ENCODE measurements at places on chromosomes 4 and X.

- no peak for DNase-seq
Measured at GRCh38 chr4:3765271-3766035, 732 bp upstream of the ADRA2C start.

DNA sequence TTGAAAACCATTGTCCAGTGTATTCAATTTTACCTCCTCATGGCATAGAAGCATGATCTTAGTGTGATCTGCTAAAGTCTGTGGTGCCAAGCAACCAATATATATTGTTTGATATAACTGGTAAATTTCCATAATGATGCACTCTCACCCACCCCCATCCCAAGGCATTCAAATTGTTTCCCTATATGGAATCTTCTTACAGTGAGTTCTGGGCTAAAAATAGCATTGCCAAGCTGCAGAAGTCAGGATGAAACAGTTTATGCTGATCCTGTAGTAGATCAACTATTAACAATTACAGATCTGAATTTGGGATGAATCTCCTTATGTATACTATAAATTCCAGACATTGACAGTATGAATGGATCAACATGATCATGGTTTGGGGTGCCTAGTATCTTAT, 20.9 kb downstream of the FGF13 start:
- DNase-seq = no peak

DNA sequence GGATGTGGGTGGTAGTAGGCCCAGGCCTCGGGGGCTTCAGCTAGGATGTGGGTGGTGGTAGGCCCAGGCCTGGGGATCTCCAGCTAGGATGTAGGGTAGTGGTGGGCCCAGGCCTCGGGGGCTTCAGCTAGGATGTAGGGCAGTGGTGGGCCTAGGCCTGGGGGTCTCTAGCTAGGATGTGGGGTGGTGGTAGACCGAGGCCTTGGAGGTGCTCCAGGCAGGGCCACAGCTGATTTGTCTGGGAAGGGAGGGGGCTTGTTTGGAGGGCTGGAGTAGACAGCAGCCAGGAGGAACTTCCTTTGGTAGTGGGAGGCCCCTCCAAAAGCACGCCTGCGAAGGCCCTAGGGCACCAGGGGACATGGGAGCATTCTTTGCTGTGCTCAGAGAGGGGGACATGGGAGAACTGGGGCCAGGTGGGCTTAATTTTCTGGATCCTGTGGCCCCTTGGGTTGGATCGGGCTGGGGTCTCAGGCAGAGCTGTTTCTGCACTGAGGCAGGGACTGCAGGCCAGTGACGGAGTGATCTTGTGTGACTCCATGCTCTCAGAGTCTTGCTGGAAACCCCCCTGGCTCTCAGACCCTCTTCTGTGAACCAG, 3.3 kb upstream of the SPON2 start:
- no peak for DNase-seq

- no peak for DNase-seq
Measured at GRCh38 chr4:60682901-60683300, 517.2 kb upstream of the ADGRL3 start.

- DNase-seq = no peak
Measured at GRCh38 chr4:96205143-96205936, 365.4 kb downstream of the PDHA2 start.

- DNase-seq = no peak
Measured at GRCh38 chr4:66372706-66373105, 702.4 kb upstream of the EPHA5 start.

GRCh38 chrX:153641627-153642026, 5.4 kb upstream of the DUSP9 start:
- DNase-seq = no peak

GRCh38 chr4:83606460-83606859, 70.6 kb downstream of the GPAT3 start:
- DNase-seq = no peak

DNA sequence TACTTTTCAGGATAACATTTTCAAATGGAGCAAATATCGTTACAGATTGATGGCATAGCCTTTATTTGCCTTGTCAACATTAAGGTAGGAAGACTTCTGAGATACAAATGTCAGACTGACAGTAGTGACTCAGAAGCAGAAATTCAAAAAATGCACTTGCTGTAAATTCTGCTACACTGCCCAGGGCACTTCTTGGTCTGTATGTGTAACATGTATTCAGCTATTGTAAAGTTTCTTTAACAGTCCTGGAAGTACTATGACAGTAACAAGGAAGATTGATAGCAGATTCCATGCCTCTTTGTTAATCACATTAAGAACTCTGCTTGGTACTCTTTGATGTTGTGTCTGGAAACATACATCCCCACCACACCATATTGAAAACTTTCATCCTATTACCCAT, 69.6 kb upstream of the PCDH18 start:
- no peak for DNase-seq

GRCh38 chr4:140343303-140343702, 30.1 kb upstream of the SCOC start:
- no peak for DNase-seq

DNA sequence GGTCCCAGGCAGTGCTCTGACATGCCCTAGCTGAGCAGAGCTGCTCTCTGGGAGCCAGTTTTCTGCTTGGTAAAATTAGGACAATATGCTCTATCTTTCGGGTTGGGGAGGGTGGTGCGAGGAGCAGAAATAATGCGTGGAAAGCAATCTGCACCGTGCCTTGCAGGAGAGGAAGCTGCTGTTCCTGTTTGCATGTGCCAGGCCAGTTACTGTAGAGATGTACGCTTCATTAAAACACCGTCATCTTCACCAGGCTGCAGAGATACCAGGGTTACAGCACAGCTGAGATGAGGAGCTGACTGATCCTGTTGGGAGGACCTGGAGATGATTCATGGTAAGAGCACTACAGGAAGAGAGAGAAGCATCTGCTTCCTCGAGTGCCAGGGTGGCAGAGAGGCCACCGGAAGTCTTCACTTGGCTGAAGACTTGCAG, 29.5 kb upstream of the IRF2 start:
- DNase-seq = no peak

GRCh38 chr4:88573276-88573980, 18.9 kb upstream of the HERC3 start:
- no peak for DNase-seq

- no peak for DNase-seq
Measured at GRCh38 chr4:136219592-136220125, 1312.6 kb downstream of the PCDH18 start.

DNA sequence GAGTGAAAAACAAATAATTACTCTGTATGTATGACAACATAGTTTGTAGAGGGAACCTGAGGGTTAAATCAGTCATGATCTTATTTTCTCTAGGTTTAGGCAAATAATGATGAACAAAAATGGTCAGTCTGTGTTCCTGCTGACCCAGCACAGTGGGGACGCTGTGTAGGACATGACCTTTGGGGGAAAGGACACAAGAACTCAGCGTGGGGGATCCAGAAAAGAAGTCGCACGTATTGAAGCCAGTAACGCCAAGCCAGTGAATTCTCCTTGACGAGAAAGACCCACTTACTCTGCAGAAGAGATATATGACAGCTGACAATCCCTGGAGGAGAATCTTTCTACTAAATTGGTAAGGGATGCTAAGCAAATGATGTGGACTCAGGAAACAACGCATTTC, 36.6 kb downstream of the HELT start:
- no peak for DNase-seq

DNA sequence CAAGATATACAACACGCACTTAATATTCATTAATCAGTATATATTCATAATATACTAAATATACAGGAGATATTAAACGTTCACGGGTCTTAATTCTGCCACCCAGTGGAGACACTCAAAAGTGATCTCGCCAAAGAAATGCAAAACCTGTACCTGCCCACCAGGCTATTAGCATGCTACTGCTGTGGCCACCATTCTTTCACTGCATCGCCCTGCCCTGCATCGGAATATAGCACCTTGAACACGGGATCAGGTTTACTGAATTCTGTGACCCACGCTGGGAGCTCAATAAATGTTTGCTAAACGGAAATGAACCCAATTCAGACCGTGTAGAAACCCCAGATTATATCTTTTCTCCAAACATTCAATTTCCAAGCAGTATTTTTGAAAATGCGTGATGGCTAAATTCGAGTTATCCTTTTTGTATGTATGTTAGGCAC, 840 bp upstream of the CLCN3 start:
- no peak for DNase-seq

DNA sequence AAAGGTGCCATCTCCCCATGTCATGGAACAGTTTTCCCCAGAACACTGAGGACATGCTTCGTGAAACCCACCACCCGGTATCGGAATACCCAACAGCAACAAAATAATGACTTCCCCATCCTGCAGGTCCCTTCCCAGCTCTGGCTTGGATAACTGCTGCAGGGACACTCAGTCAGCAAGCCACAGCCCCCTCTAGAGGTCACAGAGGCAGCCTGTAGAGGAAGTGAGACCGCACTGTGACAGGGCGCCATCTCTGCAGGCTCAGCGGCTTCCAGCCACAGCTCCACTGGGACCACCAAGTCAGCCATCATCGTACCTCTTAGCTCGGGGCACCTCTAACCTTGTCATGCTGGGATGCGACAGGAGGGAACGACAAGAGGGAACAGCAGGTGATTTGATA, 315.9 kb downstream of the LDB2 start:
- no peak for DNase-seq

- no peak for DNase-seq
Measured at GRCh38 chr4:169305173-169305572, 34.4 kb upstream of the SH3RF1 start.

- no peak for DNase-seq
Measured at GRCh38 chr4:105634402-105635080, 73.9 kb downstream of the INTS12 start.

DNA sequence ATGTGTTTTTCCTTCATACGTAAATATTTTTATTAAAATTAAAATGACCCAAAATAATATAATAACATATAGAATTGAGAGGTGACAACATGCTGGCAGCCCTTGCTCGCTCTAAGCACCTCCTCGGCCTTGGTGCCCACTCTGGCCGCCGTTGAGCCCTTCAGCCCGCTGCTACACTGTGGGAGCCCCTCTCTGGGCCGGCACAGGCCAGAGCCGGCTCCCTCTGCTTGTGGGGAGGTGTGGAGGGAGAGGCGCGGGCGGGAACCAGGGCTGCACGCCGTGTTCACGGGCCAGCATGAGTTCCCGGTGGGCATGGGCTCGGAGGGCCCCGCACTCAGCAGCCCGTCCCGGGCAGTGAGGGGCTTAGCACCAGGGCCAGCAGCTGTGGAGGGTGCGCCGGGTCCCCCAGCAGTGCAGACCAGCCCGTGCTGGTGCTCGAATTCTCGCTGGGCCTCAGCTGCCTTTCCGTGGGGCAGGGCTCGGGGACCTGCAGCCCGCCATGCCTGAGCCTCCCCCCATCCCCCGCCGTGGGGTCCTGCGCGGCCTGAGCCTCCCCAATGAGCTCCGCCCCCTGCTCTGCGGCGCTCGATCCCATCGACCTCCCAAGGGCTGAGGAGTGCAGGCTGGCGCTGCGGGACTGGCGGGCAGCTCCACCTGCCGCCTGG, 222.3 kb downstream of the PTTG2 start:
- no peak for DNase-seq

All from stimulated activated CD8-positive, alpha-beta memory T cell treated with anti-CD3 and anti-CD28 coated beads, Interleukin-7, amount 100 ng/mL, for 1 hour (primary cell).